Right ventricle myocardium inferior (tissue), 1 donor: ENCODE measurements at places on chromosomes 5 and 9.

DNA sequence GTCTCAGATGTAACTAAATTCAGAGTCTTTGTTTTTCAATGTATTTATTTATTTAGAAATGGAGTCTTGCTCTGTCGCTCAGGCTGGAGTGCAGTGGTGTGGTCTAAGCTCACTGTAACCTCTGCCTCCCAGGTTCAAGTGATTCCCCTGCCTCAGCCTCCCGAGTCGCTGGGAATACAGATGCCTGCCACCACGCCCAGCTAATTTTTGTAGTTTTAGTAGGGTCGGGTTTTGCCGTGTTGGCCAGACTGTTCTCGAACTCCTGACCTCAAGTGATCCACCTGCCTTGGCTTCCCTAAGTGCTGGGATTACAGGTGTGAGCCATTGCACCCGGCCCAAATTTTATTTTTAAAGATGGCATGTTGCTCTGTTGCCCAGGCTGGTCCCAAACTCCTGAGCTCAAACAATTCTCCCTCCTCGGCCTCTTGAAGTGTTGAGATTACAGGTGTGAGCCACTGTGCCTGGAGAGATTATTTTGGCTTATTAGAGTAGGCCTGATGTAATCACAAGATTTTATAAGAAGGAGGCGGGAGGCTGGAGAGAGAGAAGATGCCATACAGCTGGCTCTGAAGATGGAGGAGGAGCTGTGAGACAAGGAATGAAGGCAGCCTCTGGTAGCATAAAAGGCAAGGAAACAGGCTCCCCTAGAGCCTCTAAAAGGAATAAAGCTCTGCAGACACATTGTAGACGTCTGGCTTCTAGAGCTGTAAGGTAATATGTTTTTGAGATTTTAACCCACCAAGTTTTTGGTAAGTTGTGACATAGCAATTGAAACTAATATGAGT lies 12.9 kb upstream of the KLF9 start:
- no peak for DNase-seq

DNA sequence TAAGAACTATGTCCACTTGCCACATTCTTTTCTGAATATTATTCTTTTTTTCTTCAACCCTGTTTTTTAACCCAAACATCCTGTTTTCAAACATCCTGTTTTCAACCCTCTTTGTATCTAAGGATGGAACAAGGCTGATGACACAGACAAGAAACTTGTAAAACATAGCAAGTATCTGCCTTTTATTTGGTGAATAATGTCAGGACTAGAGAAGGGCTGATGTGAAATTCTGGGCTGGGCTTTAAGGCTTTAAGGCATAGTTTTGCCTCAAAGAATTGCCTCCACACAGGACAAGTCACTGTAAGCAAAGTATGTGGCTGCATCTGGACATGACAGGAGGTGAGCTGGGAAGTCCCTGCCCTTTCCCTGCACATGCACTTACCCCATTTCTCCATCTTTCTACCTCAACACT lies 42.5 kb upstream of the RIC1 start:
- DNase-seq, result no peak

DNA sequence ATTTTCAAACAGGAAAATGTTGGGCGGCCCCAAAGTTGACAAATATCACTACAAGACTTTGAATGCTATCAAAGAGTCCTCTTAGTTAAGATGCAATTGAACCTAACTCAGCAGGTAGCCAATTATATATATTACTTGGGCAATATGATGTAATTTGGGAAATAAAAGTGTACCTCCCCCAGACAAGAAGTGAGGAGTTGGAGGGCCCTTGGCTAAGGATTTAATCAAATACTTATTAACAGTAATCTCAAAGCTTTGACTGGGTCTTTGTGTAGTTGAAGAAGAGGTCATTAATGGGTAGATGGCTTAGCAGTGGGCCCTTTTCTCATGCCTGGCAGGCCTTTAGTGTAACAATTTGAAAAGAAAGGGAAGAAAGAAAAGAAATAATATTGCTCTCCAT lies 599.0 kb downstream of the CSNK1G3 start:
- no peak for DNase-seq

GRCh38 chr5:9057406-9058000 lies 488.4 kb downstream of the SEMA5A start:
- no peak for DNase-seq

GRCh38 chr9:6944896-6945295 lies 187.1 kb downstream of the KDM4C start:
- no peak for DNase-seq

DNA sequence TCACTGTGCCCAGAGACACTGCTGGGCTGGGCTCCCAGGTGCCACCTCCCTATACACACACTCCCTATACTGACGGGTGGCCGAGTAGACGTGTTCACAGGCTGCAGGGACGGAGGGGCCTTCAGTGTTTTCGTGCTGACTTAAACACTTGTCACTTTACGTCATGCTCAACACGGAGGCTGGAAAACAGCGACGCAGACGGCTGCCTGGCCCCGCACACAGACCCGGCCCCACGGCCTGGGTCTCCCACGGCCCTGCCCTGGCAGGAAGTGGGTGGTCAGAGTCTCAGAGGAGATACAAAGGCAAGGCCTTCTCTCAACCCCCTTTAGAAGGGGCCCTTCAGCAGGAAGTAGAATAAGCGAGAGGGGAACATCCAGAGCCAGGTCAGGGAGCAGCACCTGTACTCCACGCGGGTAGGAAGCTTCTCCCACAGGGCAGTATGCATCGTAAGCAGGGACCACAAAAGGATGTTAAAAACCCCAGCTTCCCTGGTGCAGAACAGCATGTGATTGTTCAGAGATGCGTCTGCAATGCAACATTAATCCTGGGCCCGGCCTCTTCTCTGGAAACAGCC lies 11.9 kb upstream of the TBC1D9B start:
- no peak for DNase-seq
